ENCODE measurements at places on chromosomes 5 and 9.

- no peak for DNase-seq
Measured at GRCh38 chr9:109416135-109416706, 81.9 kb downstream of the PTPN3 start.

GRCh38 chr9:69388596-69388995, 63.6 kb downstream of the ENTREP1 start:
- DNase-seq = no peak

DNA sequence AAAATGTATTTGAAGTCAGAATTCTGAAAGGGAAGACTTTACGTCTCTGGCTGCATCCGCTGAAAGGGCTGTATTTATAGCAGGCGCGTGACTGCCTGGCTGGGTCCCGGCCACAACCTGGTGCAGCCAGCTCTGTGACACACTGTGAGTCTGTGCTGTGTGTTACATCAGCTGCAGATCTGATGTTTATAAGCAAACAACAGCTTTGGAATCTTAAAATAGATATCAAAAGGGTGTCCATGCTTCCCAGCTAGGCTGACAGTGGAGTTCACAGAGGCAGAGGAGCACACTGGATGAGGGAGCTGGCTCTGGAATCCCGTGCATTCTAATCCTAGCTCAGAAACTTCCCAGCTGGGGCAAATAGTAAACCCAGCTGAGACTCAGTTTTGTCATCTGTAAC, 433.4 kb upstream of the BRINP1 start:
- DNase-seq = no peak

GRCh38 chr5:75571547-75571946, 39.7 kb upstream of the ANKDD1B start:
- no peak for DNase-seq

- DNase-seq = peak; percentile 39
Measured at GRCh38 chr5:86679529-86679928, 61.8 kb downstream of the COX7C start.

DNA sequence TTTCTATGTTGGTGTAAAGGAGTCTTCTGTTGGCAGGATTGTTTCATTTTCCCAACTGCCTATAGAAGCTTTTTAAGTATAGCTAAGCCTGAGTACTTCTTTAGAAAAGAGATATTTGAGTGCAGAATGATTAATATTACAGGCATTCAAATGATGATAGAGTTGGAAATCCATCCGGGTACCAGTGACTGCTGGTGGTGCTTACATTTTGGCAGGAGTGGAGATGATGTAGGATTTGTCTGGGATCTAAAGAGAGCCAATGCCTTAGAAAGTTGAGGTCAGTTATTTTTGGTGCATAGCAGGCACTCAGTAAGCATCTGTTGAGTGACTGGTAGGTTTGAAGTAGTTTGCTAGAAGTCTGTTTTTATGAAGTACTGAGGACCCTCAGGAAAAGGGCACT, 433.5 kb downstream of the DMAC1 start:
- no peak for DNase-seq

DNA sequence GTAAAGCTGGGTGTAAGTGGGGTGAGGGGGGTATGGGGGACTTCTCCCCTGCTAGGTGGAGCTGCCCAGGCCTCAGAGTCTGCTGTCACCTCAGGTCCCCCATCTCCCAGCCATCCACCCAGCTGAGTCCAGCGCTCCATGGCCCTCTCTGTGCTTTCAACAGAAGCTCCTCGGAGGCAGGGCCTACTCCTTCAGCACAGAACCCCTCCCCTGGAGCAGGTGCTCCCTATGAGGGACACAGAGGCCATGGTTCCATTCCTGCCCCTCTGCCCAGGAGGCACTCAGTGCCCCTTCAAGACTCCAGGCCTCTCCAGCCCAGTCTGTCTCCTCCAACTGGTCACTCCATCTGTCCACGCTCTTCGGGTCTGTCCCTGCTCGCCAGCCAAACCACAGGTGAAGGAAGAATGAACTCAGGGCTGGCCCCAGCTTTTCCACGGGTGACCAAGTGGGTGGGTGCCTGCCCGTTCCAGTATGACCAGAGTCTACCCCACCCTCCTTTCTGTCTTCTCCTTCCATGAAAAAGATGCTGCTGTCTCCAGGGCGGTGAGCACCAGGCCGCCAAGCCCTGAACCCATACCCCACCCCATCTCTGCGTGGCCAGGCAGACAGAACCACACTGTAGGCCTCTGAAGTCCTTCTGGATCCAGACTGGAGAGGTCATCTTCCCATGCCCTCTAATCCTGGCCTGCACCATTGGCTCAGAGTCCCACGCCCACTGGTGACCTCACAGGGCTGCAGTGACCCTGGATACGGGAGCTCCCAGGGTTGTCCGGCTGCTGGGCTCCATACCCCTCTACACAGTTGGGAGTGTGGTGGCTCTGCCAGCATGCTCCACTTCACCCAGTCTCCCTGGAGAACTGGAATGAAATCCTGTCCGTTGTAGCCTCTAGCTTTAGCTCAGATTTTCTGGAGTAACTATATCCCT, 11.9 kb downstream of the GBGT1 start:
- DNase-seq = no peak
